ENCODE measurements at places on chromosomes 11 and 22.

GRCh38 chr11:120828847-120829246 lies 195.1 kb upstream of the TBCEL start:
- DNase-seq, result no peak

GRCh38 chr11:112697391-112698178 lies 263.6 kb upstream of the NCAM1 start:
- no peak for DNase-seq

- no peak for DNase-seq
These were observed 558.7 kb downstream of the BRD1 start for GRCh38 chr22:49268924-49269323.

DNA sequence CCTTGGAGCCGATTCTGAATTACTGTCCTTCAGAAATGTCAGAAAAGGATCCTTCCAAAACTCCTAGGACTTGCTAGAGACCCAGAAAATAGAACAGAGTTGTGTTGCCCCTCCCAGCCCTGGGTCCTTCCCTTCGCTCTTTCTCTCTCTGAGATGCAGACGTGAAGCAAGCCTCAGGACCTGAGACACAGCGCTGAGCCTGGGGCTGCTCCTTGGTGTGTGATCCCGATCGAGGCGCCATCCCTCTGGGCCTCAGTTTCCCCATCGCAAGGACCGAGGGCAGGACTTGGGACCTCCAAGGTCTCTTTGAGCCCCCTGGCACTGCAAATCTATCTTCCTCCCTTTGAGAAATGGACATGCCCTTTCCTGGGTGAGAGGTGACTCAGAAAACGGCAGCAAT lies 533.5 kb downstream of the TBC1D22A start:
- no peak for DNase-seq

DNA sequence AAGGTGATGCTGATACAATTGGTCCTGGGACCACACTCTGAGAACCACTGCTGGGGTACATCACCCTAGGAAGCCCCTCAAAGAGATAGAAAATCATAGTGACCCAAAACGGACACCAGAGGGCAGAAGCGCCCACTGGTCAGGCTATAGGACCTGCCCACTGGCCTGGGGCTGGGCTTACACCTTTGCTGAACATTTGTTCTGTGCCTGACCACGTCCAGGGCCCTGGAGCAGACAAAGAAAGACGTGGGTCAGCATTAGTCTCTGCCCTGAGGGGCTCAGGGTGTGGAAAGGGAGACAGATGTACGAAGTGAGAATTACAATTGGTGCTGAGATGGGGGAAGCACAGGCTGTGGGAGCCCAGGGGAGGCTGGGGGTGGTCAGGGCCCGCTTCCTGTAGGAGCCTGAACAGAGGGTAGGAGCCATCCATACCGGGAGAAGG lies 14.4 kb upstream of the SERPINH1 start:
- peak; percentile 76 for DNase-seq

DNA sequence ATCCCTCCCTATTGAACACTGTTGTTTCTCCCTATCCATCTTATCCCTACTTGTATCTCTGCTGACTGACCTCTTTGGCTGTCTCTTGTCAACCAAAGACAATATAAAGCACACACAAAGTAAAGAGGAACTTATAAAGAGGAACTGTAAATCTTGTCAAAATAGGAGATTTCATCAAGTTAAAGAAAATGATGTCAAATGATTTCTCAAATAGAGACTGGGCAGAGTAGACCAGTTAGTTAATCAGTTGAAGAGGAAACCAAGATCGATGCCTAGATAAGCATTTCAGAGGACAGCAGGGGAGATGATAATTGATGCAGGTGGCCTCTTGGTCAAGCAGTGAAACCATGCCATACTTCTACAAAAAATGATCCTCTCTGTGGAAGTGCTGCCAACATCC lies 22.7 kb downstream of the KCNQ1OT1 start:
- DNase-seq, result no peak

DNA sequence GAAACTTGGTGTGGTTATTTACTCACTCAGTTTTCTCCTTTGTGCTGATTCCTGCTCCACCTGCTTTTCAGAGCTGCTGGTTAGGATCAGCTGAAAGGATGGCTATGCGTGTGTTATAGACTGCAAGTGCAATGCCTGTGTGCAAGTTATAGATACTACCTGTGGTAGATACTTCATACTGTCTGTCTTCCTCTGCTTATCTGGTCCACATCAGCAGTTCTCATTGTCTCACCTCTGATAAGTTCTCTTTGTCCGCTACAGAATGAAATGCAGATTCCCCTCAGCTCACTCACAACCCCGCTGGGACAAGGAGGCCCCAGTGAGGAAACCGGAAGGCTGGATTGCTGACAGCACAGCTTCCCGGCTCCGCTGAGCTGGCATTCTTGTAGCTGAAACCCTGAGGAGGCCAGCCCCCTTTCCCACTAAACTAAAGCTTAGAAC lies 37.5 kb upstream of the LYVE1 start:
- peak; percentile 53 for DNase-seq

- no peak for DNase-seq
These were observed 27.6 kb upstream of the LRRC10B start for GRCh38 chr11:61480994-61481335.

DNA sequence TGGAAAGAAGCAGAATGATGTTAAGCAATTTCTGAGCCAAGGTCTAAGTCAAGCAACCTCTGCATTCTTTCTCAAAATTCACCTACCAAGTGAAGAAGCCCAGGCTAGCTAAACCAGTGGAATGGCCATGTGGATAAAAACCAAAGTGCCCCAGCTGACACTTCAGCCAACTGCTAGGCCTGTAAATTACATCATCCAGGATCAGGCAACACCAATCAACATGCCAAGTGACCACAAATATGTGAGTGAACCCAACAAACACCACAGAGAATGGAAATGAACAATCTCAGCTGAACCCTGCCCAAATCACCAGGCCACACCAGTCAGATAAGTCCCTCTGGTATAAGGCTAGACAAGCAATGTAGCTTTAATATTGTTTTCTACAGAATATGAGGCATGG lies 25.1 kb upstream of the FJX1 start:
- DNase-seq, result no peak

DNA sequence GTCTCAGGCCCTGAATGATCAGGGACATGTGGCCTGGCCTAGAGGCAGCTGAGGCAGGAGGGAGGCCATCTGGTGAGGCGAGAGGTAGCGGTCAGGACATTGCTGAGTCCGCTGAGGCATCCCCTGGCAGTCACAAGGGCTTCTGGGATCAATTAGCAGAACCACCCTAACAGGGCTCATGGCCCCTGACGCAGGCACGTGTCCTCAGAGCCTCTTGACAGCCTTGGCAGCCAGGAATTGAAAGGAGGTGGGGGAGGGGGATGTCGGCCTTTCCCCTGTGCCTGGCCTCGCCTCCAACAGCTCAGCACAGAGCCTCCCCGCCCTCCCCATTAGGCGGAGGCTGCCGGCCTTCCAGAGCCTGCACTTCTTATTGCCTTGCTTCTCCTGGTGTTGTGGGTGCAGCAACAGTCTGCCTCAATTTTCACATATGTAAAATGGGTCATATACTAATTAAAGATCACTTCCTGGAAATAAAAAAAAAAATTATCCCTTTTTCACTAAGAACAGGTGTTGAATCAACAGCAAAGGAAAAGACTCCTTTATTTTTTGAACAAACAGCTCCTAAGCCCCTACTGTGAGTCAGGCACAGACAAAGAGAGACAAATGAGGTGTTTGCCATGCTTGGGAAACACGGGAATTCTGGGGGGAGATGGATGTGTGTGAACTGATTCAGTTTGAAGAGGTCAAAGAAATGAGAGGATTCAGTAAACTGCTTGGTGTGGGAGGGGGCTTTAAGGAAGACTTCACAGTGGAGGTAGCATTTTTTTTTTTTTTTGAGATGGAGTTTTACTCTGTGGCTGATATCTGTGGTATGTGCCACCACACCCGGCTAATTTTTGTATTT lies 55.3 kb downstream of the NFAM1 start:
- peak; percentile 44 for DNase-seq

GRCh38 chr11:115944596-115944995 lies 440.4 kb upstream of the CADM1 start:
- DNase-seq, result no peak

DNA sequence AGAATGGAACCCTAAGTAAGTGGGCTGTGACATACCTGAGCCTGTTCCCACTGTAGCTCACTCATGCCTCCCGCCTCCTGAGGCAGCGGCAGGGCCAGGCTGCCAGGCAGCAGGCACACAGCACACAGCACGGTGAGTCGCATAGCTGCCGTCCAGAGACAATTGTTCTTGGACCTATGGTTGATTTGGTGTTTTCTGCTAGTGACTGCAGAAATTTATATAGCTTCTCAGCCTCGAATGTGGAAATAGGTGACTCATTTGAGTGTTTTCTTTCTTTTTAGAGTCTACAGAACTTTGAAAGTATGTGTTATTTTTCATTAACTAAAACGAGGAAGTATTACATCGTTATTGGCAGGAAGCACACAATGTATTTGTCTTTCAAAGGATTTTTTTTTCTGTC lies at the start of gene MMP7:
TSS of gene MMP7 (minus strand) at position 190 of the 400 bp plus-strand sequence. CDS start at position 143, 47 bp downstream.
- DNase-seq, result no peak

- no peak for DNase-seq
These were observed 42.0 kb downstream of the ALX4 start for GRCh38 chr11:44267750-44268613.

GRCh38 chr11:2881981-2882375 lies 3.6 kb downstream of the CDKN1C start:
- DNase-seq, result peak; percentile 29

DNA sequence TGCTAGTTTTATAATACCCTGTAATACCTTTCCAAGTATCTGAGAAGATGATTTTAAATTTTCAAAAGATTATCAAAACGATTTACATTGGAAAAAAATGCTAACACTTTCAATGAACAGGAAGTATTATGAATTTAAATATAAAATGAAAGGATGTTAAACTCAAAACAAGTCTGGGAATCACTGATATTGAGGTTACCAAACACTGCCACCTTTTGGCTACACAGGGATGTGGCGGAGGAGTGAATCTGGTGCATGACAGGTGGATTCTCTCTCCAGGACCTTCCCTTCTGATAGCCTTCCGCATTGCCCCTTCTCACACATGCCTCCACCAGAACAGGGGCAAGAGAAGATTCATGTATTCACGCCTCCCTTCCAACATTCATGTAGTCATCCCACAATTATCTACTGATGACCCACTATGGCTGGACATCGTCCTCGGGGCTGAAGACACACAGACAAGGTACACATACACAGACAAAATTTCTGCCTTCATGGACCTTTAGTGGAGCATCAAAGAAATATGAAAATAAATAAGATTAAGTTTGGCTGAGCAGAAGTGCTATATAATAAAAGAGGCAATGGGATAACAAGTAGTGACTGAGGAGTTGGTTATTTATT lies 34.7 kb downstream of the ATG16L2 start:
- DNase-seq, result peak; percentile 34

GRCh38 chr11:74206746-74207145 lies 35.7 kb downstream of the PPME1 start:
- DNase-seq, result no peak

- no peak for DNase-seq
These were observed 37.7 kb downstream of the DSCAML1 start for GRCh38 chr11:117759305-117759704.

- DNase-seq, result no peak
These were observed 12.7 kb downstream of the MED15 start for GRCh38 chr22:20520093-20520511.

- no peak for DNase-seq
These were observed 20.4 kb downstream of the ASCC2 start for GRCh38 chr22:29817724-29818123.

GRCh38 chr11:8317159-8317558 lies 53.5 kb upstream of the LMO1 start:
- DNase-seq, result no peak

DNA sequence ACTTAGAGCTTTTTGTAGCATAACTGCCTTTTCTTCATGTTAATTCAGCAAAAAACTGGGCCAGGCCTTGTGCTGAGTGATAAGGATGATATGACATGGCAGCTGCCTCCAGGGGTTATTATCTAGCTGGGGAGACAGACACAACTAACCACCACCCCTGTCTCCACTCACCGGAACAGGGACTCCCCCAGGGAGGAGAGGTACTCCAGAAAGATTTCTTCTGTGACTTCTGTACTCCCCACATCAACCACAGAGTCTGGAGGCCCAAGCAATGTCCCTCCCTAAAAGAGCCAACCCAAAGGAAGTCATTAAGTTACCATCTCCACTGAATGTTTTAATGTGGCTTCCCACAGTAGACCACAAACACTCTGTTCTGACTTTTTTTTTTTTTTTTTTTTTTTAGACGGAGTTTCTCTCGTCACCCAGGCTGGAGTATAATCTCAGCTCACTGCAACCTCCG lies 14.3 kb upstream of the PMM1 start:
- no peak for DNase-seq

- DNase-seq, result no peak
These were observed 16.9 kb upstream of the PIK3C2A start for GRCh38 chr11:17224727-17225126.

DNA sequence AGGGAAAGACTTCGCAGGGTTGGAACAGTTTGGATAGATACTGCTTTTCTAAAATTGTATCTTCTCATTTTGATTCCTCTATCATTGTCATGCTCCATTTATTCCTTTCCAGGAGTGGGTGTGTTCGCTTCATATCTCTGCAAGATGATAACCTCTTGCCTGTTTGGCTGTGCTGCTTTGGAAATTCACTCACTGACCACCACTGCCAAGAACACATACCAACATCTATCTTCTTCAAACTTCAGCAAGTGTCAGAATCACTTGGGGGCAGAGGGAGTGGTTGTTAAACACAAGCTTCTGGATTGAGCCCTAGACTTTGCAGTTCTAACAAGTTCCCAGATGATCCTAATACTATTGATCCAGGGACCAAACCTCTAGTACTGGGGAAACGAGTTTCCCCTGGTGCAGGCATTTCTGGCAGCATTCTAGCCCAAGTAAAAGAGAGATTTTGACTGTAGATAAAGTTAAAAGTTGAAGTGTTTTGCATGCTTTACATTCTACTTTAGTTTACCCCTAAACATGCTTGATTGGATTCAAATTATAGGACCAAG lies 11.5 kb upstream of the DKK3 start:
- DNase-seq, result no peak

GRCh38 chr11:132114185-132114584 lies 743.8 kb downstream of the NTM start:
- DNase-seq, result no peak

DNA sequence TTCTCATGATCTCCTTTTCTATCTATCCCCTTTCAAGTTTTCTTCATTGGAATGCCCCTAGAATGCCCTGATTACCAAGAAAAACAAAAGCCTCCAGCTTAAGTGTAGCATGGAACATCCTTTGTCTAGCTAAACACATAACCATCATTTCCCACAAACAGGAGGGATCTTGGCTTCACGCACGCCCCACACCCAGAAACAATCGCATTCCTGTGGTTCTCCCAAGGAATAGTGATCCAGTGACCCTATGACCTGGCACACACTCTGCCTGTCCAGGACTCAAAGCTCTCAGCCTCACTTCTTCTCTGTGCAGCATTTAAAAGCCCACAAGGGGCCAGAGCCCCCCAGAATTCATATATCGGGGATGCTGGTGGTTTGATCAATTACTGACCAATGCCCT lies 9.3 kb upstream of the POU2AF1 start:
- no peak for DNase-seq
